ENCODE measurements at places on chromosomes 16 and 17.

DNA sequence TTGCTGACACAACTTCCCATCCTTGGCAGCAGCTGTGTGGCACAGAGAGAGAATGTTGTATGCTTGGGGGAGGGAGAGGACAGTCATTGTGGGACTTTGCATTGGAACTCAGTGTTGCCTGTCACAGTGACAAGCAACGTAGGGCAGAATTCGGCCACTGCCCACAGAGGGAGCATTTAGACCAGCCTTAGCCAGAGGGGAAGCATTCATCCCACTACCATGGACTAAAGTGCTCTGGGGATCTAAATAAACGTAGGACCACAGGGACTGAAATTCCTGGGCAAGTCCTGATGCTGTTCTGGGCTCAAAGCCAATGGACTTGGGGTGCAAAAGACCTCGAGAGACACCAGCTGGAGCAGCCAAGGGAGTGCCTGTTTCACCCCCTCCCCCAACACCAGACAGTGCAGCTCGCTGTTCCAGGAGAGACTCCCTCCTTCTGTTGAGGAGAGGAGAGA lies 44.9 kb downstream of the ABCA8 start:
- no peak for DNase-seq

GRCh38 chr16:88807142-88807625 lies 3.6 kb downstream of the CDT1 start:
- DNase-seq, result no peak

- no peak for DNase-seq
These were observed 23.0 kb downstream of the SPPL2C start for GRCh38 chr17:45867702-45868101.

DNA sequence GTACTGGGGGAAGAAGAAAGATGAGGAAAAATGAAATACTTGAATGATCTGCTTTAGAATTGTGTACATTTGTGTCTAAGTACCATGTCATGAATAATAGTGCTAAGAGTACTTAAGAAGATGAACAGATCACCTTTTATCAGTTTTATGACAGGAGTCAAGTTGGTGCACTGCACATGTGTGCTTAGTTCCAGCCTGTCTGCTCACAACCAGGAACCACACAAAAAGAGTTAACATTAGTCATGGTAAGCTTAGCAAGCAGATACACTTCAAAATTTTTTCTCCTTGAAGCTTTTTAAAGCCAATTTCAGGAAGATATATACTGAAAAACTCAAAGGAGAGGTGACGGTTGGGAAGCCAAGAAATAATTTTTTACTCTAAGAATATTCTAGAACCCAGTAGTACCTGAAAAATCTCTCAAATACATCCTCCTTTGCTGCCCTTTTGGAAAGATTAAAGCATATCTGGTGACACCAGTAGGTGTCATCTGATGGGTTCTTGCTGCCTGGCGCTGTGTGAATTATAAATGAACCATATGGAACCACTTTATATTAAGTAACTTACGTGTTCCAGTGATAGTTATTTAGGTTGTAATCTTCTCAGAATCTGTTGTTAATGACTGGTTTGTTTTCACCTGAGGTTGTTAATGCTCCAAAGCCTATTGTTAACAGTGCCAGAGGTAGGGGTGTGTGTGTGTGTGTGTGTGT lies 93.4 kb downstream of the MSI2 start:
- DNase-seq, result no peak

DNA sequence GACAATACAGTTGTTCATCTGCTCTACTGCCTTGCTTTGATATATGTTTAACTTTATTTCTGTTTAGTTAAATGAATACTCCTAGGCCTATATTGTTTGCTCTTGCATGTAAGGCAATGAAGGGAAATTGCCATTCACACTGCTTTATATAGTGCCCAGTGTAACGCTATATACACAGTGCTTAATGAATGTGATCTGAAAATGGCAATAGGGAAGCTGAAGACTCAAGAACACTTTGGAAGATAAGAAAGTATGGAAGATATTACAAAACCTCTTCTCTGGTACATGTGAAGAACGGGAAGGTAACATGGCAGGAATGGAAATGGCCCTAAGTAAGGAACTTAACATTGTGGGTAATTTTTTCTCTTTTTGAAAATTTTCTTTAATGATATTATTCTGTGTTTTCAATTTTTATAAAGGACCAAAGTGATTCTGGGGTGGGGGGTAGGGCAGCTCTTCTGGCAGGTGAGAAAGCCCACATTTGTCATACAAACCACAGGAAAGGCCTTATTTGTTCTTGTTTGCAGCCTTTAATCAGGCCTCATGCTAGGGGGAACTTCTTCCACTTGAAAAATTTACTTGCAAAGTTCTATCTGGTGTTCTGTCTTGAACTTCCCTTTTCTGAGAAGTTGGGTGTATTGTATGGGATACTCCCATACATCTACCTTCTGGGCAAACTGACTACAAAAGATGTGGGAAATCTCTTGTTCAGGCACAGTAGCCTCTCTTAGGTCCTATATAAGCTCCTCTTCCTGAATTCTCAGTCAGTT lies 100.8 kb upstream of the CORO6 start:
- DNase-seq, result no peak

DNA sequence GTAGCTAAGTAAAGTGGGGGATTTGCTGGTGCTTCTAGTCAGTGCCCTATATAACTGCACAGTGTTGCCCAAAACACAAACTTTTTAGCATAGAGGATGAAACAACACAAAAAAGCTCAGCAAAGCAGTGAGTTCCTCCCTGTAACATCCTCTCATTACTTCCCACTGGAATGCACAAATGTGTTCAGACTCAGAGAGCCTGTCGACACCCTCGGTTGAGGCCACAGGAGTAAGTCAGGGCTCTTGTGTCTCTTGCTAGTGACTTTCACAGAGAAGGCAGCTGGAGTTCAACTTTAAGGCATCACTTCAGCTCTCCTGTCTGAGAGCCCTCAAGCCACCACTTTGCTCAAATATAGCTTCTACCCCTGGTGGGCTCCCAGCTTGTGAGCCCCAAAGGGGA lies 107.2 kb upstream of the NETO2 start:
- DNase-seq, result no peak

DNA sequence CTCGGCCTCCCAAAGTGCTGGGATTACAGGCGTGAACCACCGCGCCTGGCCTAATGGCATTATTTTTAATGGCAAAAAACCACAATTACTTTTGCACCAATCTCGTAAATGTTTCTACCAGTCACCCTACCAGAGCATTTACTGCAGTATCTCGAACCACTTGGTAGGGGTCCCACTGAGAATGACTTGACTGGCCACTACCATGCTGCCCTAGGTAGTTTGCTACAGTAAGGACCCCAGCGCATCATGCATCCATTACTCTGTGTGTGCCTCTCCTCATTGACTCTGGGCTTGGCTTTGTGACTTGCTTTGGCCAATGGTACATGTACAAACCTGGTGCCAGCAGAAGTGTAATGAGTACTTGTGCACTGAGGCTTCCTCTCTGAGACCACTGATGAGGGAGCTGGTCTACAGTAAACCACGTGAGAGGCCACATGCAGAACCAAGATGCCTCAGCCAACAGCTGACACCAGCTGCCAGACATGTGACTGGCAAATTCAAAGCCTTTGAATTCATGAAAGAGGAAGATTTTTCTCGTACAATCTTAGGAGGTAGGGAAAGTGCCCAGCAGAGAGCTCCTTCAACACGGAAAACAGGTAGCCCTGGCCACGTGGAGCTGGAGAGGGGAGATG lies 421.7 kb upstream of the C16orf82 start:
- no peak for DNase-seq

GRCh38 chr16:69443927-69444631 lies 19.7 kb downstream of the CYB5B start:
- no peak for DNase-seq

- no peak for DNase-seq
These were observed 19.8 kb upstream of the MAPK3 start for GRCh38 chr16:30142672-30143346.

All from BJ (cell line).